ENCODE measurements at places on chromosomes 4 and X.

GRCh38 chr4:116829187-116829586, 256.2 kb downstream of the TRAM1L1 start:
- DNase-seq = no peak

DNA sequence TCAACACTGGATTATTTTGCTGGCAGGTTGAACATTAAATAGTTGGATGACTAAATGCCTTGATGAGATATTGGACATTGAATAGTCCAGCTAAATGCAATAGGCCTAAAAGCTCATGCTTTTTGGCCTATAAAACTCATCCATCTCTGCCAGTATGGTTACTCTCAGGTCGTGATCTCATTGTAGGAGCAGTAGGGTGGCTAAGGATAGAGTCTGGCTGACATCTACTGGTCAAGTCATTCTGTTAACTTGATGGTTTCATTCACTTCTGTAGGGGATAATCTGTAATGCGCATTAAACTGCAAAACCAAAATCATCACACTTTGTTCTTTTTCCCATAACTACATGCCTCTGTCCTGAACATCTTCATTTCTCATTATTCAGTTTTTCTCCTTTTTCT, 227.0 kb downstream of the DKK2 start:
- DNase-seq = no peak

DNA sequence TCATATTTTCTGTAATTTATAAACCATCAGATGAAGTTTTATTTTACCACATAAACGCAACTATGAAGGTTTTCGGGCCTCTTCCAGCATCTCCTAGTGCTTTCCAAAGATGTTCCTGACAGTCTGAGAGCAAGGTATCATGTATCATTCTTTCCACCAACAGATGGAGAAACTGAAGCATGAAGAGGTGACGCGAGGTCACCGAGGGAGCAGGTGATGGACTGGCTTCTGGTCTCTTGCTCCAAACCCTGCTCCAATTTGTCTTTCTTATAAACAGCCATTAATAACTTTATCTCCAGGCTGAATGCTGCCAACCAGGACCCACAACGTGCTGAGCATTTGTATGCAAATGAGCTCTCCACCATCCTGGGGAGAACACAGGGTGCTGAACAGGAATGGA, 86.3 kb upstream of the MAML3 start:
- DNase-seq = no peak

DNA sequence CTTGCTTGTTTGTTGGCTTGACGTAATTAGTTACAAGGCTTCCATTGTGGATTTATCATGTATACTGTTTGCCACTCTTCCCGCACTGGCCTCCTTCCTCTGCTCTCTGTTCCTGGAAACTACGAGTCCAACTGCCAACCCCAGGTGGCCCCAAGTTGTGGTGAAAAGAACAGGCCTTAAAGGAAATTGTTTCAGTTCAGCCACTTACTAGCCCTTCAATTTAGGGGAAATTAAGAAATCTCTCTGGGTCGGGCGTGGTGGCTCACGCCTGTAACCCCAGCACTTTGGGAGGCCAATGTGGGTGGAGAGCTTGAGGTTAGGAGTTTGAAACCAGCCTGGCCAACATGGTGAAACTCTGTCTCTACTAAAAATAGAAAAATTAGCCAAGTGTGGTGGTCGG, 28.0 kb downstream of the RBM47 start:
- no peak for DNase-seq

GRCh38 chrX:68938244-68939004, 109.6 kb downstream of the EFNB1 start:
- no peak for DNase-seq

Data from activated CD4-positive, CD25-positive, alpha-beta regulatory T cell treated with anti-CD3 and anti-CD28 coated beads, Interleukin-2, amount 50 U/mL, for 16 hours (primary cell).